Endodermal cell (in vitro differentiated cells): ENCODE measurements at places on chromosomes 2 and 18. TPM values are rescaled to one million over a fixed set of nuclear protein-coding genes. Genes with fewer than 3 reads are reported as not detected.

GRCh38 chr2:4604767-4605166 is 901.4 kb downstream of the DCDC2C start:
- H3K36me3 ChIP-seq = no peaks in the 10 kb centered on the region
- no peaks in the 10 kb centered on the region for H3K27me3 ChIP-seq
- H3K4me1 ChIP-seq = no peaks in the 10 kb centered on the region
- H3K27ac ChIP-seq = no peak overlapping the region
- peak; percentile 65 for DNase-seq
- H3K4me3 ChIP-seq = no peak overlapping the region

The SETBP1 gene
- 18.1 to 29.2 TPM (median 20.1 TPM) in 3 replicates for total RNA-seq

DNA sequence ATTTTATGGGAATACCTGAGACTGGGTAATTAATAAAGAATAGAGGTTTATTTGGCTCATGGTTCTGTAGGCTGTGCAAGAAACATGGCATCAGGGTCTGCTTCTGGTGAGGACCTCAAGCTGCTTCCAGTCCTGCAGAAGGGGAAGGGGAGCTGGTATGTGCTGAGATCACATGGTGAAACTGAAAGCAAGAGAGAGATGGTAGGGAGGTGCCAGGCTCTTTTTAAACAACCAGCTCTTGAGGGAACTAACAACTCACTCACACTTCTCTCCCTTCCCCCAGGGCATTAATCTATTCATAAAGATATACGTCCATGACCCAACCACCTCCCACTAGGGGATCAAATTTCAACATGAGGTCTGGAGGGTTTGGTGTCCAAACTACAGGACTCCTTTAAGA is 40.1 kb downstream of the AGPS start:
- H3K4me1 ChIP-seq = no peaks in the 10 kb centered on the region
- no peak for DNase-seq
- no peak overlapping the region for H3K27ac ChIP-seq

DNA sequence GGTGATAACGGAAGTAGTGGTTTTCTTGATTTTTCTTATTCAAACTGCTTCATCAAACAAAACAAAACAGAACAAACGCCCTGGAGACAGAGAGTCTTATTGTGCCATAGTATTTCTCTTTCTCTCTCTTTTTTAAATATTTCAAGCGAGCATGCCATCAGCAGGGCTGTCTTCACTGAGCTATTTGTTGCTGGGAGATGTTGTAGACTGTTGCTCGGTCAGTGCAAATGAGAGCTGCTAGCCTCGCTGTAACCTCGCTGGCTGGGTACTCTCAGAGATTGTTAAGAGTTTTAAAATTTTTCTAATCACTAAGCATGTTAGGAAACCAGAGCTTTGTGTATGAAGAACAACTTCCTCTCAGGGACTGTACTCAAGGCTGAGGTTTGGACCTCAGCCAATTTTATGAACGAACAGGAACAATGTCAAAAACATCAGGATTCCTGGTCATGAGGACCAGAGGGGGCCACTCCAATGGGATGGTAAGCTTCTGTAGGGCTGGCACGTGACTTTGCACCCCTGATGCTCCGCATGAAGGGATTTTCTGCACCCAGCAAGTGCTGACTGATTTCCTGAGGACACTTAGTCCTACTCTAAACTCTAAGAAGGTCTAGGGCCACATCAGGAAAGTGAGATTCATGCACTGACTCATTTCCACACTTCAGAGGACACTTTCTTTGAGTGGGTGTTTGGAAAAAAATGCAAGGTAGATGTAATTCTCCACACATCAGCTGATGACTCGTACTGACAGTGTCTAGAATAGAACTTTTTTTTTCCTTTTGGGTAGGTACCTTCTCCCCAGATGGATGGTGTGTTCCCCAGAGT is 59.8 kb upstream of the IL1R1 start:
- no peak for DNase-seq
- no peaks in the 10 kb centered on the region for H3K27me3 ChIP-seq
- H3K27ac ChIP-seq = no peak overlapping the region
- no peaks in the 10 kb centered on the region for H3K4me1 ChIP-seq
- H3K36me3 ChIP-seq = no peaks in the 10 kb centered on the region
- H3K4me3 ChIP-seq = no peak overlapping the region

GRCh38 chr18:77063260-77063659 is 69.3 kb downstream of the MBP start:
- no peak overlapping the region for H3K4me3 ChIP-seq
- H3K27ac ChIP-seq = no peak overlapping the region
- no peaks in the 10 kb centered on the region for H3K27me3 ChIP-seq

DNA sequence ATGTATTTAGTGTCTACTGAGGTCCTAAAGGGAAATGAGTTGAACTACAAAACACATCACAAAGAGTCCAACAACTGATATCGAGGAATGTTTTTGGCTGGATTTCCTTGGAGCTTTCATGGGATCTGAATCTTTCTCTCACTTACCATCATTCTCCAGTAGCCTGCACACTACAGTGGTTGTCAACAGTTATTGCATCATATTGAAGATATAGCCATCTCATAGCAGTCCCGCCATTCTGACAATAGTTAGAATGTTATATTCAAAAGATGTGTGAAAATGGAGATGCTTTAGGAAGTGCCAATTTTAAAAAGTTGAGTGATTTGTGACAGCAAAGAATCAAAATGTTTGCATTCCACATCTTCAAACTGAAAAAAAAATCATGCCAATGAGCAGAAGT is 186.8 kb downstream of the DSC3 start:
- H3K27me3 ChIP-seq = no peaks in the 10 kb centered on the region
- H3K36me3 ChIP-seq = no peaks in the 10 kb centered on the region
- no peak overlapping the region for H3K4me3 ChIP-seq
- H3K4me1 ChIP-seq = no peaks in the 10 kb centered on the region

GRCh38 chr2:217707131-217707611 is 295.6 kb downstream of the TNS1 start:
- peaks cover 22% of the 10 kb centered on the region for H3K27me3 ChIP-seq
- H3K4me3 ChIP-seq = no peak overlapping the region
- no peak for DNase-seq
- no peak overlapping the region for H3K27ac ChIP-seq

The EMILIN2 gene
- total RNA-seq = 6.4 to 15.0 TPM (median 14.2 TPM) in 3 replicates

The ALPG gene
- 0.09 TPM in 1 of 2 replicates, not detected in the other for total RNA-seq

- no peaks in the 10 kb centered on the region for H3K27me3 ChIP-seq
- no peaks in the 10 kb centered on the region for H3K36me3 ChIP-seq
- H3K4me3 ChIP-seq = no peak overlapping the region
- H3K27ac ChIP-seq = no peak overlapping the region
- no peak for DNase-seq
These were observed 724.5 kb downstream of the EPHA4 start for GRCh38 chr2:220847589-220847988.

- H3K36me3 ChIP-seq = no peaks in the 10 kb centered on the region
- no peaks in the 10 kb centered on the region for H3K4me1 ChIP-seq
- H3K27me3 ChIP-seq = no peaks in the 10 kb centered on the region
- DNase-seq = no peak
These were observed 94.7 kb downstream of the DOK6 start for GRCh38 chr18:69495338-69495737.

DNA sequence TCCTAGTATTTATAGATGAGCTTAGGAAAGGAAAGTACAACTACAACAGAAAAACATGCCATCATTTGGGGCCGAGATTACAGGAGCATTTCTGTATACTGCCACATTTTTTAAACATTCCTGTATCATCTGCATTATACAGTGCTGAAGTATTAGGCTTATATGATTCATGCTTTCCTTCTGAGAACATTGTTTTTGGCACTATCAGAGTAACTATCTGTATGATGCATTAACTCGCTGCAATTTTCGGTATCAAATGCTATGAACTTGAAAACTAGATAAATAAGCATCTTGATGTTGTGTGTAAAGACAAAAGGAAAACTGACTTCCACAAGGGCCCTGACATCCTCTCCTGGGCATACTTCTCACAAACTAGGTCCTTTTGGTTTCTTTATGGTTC is 102.0 kb downstream of the RIT2 start:
- no peak overlapping the region for H3K4me3 ChIP-seq
- H3K36me3 ChIP-seq = no peaks in the 10 kb centered on the region
- no peak overlapping the region for H3K27ac ChIP-seq
- no peaks in the 10 kb centered on the region for H3K4me1 ChIP-seq
- H3K27me3 ChIP-seq = no peaks in the 10 kb centered on the region
- no peak for DNase-seq

The BUB1 gene
- total RNA-seq = 68.3 and 68.6 TPM in 2 replicates

The C2orf78 gene
- not detected in 2 replicates for total RNA-seq

DNA sequence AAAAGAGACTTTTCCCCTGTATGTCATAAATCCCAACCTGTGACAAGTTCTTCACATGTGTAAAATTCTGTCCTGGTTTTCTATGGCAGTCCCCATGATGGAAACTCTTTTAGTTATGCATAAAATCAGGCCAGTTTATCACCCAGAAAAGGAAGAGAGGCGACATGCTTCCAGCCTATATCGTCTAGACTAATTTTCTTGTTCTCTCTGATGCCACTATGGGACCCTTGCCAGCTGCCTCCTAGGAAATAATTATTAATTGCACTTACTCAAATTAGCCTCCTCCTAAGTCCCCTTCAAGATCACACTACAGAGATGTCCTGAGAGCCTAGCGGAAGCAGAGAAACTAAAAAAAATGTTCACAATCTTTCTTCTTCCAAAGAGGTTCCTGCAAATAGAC is 722.4 kb downstream of the NRXN1 start:
- no peaks in the 10 kb centered on the region for H3K36me3 ChIP-seq
- no peak overlapping the region for H3K27ac ChIP-seq
- no peaks in the 10 kb centered on the region for H3K4me1 ChIP-seq
- no peaks in the 10 kb centered on the region for H3K27me3 ChIP-seq
- no peak for DNase-seq

DNA sequence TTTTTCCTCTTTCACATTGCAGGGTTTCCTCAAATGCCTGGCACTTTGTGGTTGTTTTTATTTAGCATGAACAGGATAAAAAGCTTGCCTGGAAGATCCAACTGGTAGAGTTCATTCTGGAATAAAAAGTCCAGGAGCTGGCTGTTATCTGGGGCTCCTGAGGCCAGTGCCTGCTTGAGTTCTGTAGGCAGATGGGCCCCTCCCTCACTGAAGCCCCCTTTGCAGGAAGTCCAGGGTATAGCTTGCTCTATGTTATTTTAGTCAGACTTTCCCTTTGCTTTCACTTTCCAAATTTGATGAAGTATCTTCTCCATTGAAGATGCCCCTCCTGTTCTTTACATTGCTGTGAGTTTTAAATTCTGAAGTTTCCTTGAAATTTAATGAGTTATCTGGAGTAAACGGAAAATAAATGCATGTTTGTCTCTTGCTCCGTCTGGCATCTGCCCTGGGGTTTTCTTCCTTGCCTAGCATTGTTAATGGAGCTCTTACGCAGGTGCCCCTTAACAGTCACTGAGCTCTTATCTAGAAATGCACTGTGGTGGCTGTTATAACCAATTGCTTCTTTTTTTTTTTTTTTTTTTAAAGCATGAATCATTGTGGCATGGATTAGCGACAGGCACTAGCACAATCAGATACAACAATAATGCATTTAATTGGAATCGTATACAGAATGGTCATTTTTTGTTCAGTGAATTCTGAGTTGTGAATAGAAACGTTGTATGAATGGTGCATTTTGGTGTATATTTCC is 27.0 kb upstream of the LPIN1 start:
- H3K36me3 ChIP-seq = no peaks in the 10 kb centered on the region
- no peaks in the 10 kb centered on the region for H3K27me3 ChIP-seq
- no peak overlapping the region for H3K4me3 ChIP-seq
- H3K4me1 ChIP-seq = no peaks in the 10 kb centered on the region

The ZFAND2B gene
- 19.5 and 22.5 TPM in 2 replicates for total RNA-seq

GRCh38 chr2:96683307-96683706 is 40.7 kb downstream of the FER1L5 start:
- H3K4me1 ChIP-seq = peaks cover 8% of the 10 kb centered on the region
- H3K36me3 ChIP-seq = no peaks in the 10 kb centered on the region
- H3K4me3 ChIP-seq = no peak overlapping the region
- H3K27me3 ChIP-seq = no peaks in the 10 kb centered on the region
- no peak for DNase-seq

- H3K4me3 ChIP-seq = no peak overlapping the region
- no peak for DNase-seq
- no peak overlapping the region for H3K27ac ChIP-seq
- no peaks in the 10 kb centered on the region for H3K27me3 ChIP-seq
- peaks cover 14% of the 10 kb centered on the region for H3K36me3 ChIP-seq
These were observed 36.5 kb downstream of the PSMD14 start for GRCh38 chr2:161344692-161345091.

DNA sequence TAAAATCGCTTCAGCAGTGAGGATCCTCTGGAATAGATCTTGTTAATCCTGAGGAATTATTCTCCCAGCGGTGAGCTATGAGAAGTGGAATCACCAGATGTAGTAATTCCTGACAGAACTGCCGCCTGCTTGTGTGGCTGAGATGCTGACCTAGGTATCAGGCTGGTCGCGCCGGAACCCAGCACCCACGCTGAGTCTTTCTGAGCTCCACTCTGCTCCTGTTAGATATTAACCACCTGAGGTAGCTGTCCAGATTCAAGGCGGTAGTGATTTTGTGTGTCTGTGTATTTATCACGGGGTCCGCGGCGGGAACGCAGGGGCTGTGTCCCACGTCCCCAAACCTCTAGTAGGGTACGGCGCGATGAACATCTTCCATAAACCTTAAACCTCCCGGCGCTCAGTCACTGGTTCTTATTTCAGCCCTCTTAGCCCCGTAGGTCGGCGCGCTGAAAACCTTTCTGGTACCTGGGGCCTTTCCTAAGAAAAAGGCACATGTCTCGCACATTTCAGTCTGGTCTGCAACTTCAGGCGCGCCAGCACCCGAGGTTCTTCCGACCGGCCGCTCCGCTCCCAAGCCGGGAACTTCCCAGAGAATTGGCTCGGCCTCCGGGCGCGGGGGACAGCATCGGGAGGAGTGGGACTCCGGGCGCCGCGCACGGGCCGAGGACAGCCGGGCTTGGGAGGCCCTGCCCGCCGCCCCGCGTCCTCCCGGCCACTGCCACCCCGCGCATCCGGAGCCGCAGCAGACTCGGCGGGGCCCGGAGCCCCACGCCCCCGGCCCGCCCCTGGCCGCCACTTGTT is 542 bp upstream of the CNNM3 start:
- DNase-seq = peak; percentile 63
- H3K4me3 ChIP-seq = peak overlapping the region; percentile 88
- H3K27ac ChIP-seq = no peak overlapping the region
- H3K36me3 ChIP-seq = no peaks in the 10 kb centered on the region

DNA sequence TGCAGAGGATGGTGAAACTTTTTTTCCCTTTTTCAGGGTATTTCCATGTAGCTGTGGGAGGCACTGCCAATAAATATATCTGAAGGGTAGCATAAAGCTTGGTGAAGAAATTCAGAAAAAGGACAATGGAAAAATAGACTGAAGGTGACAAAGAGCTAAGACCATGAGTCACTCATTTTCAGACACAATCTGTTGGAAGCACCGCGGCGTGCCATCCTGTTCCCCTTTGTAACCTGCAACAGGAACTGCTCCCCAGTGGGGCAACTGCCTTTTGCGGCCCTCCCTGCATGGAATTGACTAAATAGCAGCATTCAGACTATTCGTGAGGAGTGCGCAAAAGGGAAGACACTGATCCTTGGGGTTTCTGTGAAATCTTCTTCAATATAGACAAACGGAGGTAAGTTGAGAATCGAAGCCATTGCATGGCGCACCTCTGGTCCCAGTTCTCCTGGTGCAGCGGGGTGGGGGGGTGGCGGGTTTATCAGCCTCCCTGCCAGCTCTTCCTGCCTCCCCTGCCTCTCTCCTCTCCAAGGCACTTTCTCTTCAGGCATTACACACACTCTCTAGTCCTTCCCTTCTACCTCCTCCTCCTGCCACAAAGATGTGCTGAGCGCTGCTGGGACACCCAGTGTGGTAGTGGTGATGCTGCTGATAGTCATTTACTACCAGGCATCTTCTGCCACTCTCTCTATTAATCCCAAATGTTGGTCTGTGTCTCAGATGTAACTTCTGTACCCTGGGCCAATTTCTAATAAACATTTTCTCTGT is 126.2 kb upstream of the TMEM200C start:
- H3K4me1 ChIP-seq = peaks cover 18% of the 10 kb centered on the region
- H3K27ac ChIP-seq = no peak overlapping the region
- H3K36me3 ChIP-seq = no peaks in the 10 kb centered on the region
- H3K4me3 ChIP-seq = no peak overlapping the region
- no peak for DNase-seq
